Mammary epithelial cell (primary cell): ENCODE measurements at places on chromosomes 1 and 21. TPM values are rescaled to one million over a fixed set of nuclear protein-coding genes. Genes with fewer than 3 reads are reported as not detected.
A peak's percentile ranks its signal among the peaks of the same experiment; 100 is the strongest.

DNA sequence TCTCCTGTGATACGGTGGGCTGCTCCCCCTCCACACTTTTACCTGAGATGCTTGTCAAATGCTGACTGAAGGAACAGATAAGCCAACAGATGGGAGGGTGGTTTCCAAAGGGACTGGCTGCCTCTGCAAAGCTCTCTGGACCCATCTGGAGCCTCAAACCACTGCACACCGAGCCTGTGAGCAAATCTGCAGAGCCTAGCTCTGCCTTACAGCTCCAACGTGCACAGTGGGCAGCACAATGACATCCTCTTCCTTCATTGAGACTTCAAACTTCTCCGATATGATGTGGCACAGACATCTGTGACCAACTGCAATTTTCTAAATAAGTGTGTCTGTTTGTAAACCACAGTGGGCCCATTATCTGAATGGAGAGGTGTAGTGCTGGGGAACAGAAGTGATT is 26.2 kb upstream of the KNCN start:
- DNase-seq: no peak

GRCh38 chr1:168243198-168243597 is 17.4 kb downstream of the SFT2D2 start:
- no peak for DNase-seq

The LY9 gene
- not detected in 2 replicates for total RNA-seq

DNA sequence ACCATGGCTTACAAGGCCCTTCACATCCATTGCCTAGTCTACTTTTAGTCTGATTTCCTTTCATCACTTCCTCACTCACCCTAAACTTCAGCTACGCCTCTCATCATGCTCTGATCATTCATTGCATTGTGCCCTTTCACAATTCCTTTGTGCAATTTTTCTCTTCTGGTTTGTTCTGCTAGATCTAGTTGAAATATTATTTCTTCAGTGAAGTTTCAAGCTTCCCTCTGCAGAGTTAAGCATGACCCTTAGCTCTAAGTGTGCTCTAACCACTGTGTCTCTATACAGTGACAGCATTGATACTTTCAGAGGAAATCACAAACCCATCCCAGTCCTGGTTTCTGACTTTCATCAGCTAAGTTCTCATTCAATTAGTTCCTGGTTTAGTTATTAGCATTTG is 166.1 kb downstream of the PLA2G4A start:
- DNase-seq: no peak

GRCh38 chr1:25657883-25658760 is 41.5 kb downstream of the MAN1C1 start:
- no peak for DNase-seq

DNA sequence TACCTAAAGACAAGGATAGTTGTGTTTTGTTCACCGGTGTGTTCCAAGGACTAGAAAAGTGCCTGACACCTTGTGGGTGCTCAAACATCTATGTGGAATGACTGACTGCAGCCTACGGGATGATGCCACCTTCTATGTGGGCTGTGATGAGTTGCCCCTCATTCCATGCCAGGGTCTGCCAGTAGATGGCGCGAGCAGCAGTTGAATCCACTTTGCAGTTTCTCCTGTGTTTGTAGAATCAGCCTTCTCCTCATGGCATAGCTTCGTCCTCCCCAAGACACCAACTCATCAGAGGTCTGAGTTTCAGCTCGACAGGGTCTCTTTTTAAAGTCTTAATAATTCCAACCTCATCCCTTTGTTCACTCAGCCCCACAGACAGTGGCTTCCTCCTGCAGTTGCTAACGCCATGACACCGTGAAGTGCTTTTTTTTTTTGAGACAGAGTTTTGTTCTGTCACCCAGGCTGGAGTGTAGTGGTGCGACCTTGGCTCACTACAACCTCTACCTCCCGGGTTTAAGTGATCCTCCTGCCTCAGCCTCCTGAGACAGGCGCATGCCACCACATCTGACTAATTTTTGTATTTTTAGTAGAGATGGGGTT is 133.7 kb downstream of the CAPN8 start:
- DNase-seq: peak; percentile 40

The IL22RA1 gene
- 0.72 and 3.3 TPM in 2 replicates for total RNA-seq

GRCh38 chr1:89739844-89740216 is 81.0 kb upstream of the LRRC8D start:
- DNase-seq: no peak

GRCh38 chr1:246695136-246695535 is 29.1 kb upstream of the SCCPDH start:
- DNase-seq: peak; percentile 58

The SLC26A9 gene
- not detected in 2 replicates for total RNA-seq

- DNase-seq: peak; percentile 91
These were observed 40.0 kb upstream of the CITED4 start for GRCh38 chr1:40901886-40902852.

DNA sequence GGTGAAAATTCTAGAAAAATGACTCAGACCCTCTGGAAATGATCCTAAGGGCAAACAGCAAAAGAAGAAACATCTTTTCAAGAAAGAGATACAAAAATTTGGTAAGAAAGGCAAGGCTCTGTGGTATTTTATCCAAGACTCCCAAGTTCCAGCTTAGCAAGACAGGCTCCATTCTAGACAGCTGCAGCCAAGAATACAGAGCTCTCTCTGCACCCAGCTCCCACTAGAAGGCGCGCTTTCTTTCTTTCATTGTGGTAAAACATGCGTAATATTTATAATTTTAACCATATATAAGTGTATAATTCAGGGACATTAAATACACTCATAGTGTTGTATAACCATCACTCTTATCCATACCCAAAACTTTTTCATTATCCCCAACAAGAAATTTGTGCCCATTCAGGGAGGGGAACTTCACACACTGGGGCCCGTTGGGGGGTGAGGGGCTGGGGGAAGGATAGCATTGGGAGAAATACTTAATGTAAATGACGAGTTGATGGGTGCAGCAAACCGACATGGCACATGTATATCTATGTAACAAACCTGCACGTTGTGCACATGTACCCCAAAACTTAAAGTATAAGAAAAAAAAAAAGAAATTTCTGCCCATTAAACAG is 2.2 kb upstream of the HFM1 start:
- no peak for DNase-seq

The COL9A2 gene
- total RNA-seq: 4.0 TPM

DNA sequence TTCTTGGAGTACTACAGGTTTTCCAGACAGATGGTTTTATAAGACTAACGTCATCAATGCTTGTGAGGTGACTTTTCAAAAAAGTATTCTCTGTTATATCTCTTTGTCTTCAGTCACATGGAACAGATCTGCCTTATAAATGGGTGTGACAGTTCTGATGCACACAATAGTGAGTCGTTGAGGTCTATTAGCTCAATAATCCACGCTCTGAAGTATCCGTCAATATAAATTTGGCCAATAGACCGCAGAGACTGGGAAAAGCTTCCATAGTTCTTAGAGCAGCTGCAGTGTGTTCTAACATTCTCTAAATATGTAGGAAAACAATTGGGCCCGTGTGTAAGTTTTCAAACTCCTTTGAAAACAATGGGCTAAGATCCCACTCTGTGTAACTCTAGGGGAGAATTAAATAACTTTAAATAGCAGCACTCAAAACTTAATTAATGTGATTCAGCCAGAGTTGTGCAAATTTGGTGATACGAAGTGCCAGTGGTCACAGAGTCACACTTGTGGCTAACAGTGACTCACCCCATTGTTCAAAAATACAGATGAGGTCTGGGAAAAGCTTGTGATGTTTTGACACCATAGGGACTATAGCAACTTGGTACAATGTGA is 316.0 kb downstream of the LMO4 start:
- peak; percentile 58 for DNase-seq

The PLPPR4 gene
- total RNA-seq: not detected in 2 replicates

DNA sequence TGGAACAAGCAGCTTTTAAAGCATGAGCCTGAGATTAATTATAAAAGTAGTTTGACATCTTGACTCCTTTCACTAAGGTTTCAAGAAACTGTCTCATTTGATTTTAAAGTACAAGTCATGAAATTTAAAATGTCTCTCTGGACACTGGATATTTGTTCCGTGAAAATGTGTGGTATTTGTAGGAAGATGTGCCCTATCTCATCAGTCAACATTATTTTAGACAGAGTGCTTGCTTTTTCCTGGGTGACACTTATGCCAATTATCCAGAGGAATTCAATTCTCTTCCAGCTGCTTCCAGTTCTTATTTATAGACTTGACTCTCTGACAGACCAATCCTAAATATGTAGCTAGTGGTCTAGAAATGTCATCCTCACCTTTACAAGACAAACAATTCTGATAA is 300.4 kb downstream of the PLA2G4A start:
- DNase-seq: no peak

DNA sequence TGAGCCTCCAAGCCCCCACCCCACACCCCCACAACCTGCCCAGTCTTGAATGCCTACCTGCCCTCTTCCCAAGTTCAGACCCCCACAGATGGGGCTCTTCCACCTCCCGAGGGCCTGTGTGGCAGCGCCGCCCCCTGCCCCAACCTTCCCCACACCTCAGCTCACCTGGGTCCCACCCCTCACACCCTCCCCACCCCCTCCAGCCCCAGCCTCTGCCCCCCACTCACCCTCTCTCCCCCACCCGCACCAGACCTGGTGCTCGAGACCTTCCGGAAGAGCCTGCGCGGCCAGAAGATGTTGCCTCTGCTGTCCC is 9.2 kb downstream of the TNFRSF18 start:
- DNase-seq: no peak

GRCh38 chr1:103529746-103530145 is 4.2 kb downstream of the RNPC3 start:
- peak; percentile 14 for DNase-seq

GRCh38 chr1:35287807-35288640 is 19.5 kb downstream of the ZMYM4 start:
- DNase-seq: peak; percentile 60

GRCh38 chr1:204692841-204693356 is 7.4 kb upstream of the LRRN2 start:
- no peak for DNase-seq

- DNase-seq: peak; percentile 87
These were observed 42.5 kb downstream of the UTP25 start for GRCh38 chr1:209870151-209870831.

GRCh38 chr1:29258976-29259801 is 22.9 kb downstream of the PTPRU start:
- no peak for DNase-seq

GRCh38 chr1:58732087-58732775 is 32.4 kb upstream of the MYSM1 start:
- no peak for DNase-seq

DNA sequence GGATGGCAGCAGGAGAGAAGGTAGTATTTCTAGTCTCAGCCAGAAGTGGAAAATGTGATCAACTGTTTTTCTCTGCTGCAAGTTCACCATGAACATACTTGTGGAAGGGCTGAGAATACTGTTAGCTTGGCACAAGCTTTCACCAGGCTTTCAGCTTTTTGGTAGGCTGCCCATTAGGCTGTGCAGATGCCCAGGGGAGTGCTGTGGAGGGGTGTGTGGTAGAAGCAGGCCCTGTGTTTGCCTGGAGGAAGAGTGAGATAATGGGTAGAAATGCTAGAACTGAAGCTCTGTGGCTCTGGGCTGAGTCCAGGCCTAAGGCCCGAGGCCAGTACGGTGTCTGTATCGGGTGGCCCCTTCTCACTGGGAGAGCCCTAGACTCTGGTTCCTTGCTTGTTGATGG is 9.8 kb downstream of the DNAJC6 start:
- DNase-seq: no peak

GRCh38 chr21:31194510-31195293 is 149.4 kb downstream of the TIAM1 start:
- DNase-seq: no peak

- DNase-seq: peak; percentile 33
These were observed 4.0 kb downstream of the TRIM11 start for GRCh38 chr1:228402641-228403025.

DNA sequence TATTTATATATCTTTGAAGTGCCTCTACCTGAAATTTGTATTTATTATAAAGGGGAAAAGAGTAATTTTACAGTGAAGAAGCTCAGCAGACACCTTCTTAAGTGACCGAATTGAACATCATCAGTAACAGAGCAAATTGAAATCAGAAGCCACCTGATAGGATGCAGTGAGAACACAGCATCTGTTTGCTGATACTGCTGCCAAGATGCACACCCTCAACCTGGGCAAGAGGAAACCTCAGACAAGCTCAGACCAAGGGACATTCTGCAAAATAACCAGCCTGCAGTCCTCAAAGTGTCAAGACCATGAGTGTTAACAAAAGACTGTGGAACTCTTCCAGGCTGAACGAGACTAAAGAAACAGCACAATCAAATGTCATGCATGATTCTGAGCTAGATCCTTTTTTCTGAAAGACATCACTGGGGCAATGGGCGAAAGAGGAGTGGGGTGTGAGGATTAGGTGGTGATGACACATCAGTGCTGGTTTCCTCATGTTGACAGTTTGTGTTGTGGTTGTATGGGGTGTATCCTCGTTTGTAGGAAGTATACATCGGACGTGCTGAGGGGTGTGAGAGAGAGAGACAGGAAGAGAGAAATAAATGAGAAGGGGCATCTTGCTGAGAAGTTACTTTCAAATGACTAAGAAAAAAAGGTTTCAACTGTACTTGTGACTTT is 103.7 kb downstream of the ABCA4 start:
- DNase-seq: peak; percentile 51

The HORMAD1 gene
- not detected for total RNA-seq

DNA sequence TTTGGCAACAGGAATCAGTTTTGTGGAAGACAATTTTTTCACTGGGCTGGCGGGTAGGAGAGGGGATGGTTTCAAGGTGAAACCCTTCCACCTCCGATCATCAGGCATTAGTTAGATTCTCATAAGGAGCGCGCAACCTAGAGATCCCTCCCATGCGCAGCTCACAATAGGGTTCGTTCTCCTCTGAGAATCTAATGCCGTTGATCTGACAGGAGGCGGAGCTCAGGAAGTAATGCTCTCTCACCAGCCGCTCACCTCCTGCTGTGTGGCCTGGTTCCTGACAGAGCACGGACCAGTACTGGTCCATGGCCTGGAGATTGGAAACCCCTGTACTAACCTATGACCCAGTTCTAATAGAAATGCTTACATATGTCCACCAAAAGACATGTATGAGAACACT is 96.6 kb upstream of the KIAA1614 start:
- no peak for DNase-seq

DNA sequence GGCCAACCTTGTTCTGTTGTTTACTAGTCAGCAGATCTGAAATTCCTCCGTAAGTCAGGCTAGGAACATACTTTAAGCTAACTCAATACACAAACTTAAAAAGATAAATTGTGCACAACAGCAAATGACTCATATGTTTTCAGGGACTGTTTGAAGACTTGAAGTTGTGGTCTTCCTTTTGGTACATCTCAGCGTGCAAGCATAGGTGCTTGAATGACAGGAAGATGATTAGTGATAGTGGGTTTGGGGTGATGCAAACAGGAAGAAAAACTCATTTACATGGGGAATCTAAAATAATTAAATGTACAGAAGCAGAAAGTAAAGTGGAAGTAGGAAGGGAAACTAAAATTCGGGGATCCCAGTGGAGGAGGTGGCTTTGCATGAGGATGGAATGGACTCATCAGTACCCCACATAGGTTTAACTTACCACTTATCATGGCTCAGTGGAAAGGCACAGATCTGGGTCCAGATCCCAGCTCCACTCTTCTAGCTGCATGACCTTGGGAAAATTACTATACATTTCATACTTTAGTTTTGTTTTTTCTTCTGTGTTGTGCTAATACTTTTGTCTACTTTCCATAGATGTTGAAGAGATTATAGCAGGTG is 122.3 kb downstream of the XCL2 start:
- DNase-seq: no peak

The PEX11B gene
- 23.6 and 30.4 TPM in 2 replicates for total RNA-seq

The ZNF593OS gene
- total RNA-seq: 0.50 TPM
